ENCODE measurements at places on chromosomes 1 and 21.

- no peak overlapping the region for H3K4me3 ChIP-seq
- H3K4me1 ChIP-seq, result no peaks in the 10 kb centered on the region
- no peaks in the 10 kb centered on the region for H3K27me3 ChIP-seq
- no peak for DNase-seq
- H3K27ac ChIP-seq, result no peak overlapping the region
These were observed 282.2 kb downstream of the RYR2 start for GRCh38 chr1:237324226-237324625.

DNA sequence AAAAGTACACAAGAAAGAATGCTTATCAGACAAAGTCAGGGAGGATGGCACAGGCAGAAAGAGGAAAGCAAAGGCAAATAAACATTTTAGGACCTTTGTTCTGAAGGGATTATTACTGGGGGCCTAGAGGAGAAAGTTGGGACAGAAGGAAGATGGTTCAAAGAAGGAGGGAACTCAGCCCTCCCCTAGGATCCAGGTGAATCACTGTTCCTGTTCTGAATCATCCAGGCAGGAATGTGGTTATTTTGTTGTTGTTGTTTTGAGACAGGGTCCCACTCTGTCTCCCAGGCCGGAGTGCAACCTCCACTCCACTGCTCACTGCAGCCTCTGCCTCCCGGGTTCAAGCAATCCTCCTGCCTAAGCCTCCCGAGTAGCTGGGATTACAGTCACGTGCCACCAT, 38.5 kb upstream of the PSEN2 start:
- no peak overlapping the region for H3K27ac ChIP-seq
- no peaks in the 10 kb centered on the region for H3K4me1 ChIP-seq
- no peaks in the 10 kb centered on the region for H3K27me3 ChIP-seq
- DNase-seq, result no peak
- H3K36me3 ChIP-seq, result no peaks in the 10 kb centered on the region

DNA sequence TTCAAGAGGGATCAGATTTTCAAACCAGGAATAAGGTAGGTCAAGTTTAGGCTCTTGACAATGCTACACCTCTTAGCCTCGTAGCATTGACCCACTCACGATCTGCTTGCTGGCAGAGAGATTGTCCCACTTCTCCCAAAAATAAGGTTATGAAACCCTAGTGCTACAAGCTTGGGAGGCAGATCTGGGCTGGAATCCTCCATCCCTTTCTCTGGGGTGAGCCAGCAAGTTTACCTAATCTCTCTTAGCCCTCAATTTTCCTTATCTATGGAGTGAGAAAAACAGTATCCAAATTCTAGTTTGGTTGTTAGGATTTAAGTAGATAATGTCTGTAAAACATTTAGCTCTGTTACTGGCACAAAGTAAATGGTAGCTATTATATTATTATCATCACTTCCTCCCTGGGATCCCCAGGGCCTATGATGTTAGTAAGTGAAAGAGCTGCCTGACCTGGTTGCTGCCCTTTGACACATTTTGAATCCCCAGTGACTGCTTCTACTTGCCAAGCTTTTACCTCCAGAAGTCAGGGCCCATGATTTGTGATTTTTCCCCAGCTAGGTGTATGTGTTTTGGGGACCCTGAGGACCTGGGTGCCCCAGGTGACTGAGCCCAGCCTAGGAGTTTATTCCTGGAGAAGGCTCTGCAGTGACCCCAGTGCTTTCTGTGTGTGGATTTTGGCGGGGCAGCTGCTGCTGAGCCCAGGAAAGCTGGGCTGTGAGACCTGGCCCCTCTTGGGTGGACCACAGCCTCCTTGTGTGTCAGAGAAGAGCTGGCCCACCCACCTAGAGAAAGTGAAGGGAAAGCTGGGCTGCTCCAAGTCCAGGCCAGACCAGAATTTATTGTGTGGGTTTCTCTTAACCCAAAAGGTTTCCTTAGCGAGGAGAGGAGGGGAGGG, 48.2 kb upstream of the VANGL1 start:
- H3K36me3 ChIP-seq, result no peaks in the 10 kb centered on the region
- no peaks in the 10 kb centered on the region for H3K27me3 ChIP-seq
- no peak overlapping the region for H3K27ac ChIP-seq
- no peak for DNase-seq
- H3K4me1 ChIP-seq, result peaks cover 2% of the 10 kb centered on the region
- H3K4me3 ChIP-seq, result no peak overlapping the region

- H3K27me3 ChIP-seq, result no peaks in the 10 kb centered on the region
- no peaks in the 10 kb centered on the region for H3K4me1 ChIP-seq
- no peak for DNase-seq
- H3K36me3 ChIP-seq, result no peaks in the 10 kb centered on the region
- no peak overlapping the region for H3K27ac ChIP-seq
These were observed 192.1 kb upstream of the DAB1 start for GRCh38 chr1:57615956-57616355.

DNA sequence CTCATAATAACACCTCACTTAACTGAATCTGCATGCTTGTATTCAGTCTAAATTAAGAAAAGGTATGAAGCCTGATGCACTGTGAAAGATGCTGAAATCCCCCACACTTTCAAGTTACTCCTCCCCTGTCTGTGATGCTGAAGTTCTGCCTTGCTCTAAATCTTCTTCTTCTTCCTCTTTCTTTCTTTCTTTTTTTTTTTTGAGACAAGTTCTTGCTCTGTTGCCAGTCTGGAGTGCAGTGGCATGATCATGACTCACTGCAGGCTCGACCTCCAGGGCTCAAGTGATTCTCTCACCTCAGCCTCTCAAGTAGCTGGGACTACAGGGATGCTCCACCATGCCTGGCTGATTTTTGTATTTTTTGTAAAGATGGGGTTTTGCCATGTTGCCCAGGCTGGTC, 231.0 kb upstream of the B3GALT2 start:
- no peak for DNase-seq
- no peaks in the 10 kb centered on the region for H3K4me1 ChIP-seq
- no peaks in the 10 kb centered on the region for H3K36me3 ChIP-seq
- H3K27ac ChIP-seq, result no peak overlapping the region
